ENCODE measurements at places on chromosomes 11 and 22. TPM values are rescaled to one million over a fixed set of nuclear protein-coding genes. Genes with fewer than 3 reads are reported as not detected.
A peak's percentile ranks its signal among the peaks of the same experiment; 100 is the strongest.

- DNase-seq, result no peak
Measured at GRCh38 chr22:49368976-49369725, 458.5 kb downstream of the BRD1 start.

Gene LRRN4CL
- total RNA-seq, result 1.8 TPM

DNA sequence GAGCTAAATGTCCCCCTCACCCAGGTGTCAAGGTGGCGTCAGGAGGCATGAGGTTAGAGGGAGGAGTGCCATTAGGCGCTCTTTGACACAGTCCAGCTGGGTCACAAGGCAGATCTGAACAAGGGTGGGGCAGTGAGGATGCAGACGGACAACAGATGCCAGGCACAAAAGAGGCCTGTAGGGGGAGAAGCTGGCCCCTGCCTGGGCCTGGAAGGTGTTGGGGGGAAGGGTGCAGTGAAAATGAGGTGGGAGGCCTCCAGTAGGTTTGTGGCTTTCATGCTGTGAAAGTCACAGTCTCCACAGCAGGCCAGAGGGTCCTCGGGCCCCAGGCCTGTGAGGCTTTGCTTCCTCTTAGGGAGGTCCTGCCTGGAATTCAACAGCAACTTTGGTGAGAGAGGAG lies 85.0 kb upstream of the PLET1 start:
- DNase-seq, result peak; percentile 31

DNA sequence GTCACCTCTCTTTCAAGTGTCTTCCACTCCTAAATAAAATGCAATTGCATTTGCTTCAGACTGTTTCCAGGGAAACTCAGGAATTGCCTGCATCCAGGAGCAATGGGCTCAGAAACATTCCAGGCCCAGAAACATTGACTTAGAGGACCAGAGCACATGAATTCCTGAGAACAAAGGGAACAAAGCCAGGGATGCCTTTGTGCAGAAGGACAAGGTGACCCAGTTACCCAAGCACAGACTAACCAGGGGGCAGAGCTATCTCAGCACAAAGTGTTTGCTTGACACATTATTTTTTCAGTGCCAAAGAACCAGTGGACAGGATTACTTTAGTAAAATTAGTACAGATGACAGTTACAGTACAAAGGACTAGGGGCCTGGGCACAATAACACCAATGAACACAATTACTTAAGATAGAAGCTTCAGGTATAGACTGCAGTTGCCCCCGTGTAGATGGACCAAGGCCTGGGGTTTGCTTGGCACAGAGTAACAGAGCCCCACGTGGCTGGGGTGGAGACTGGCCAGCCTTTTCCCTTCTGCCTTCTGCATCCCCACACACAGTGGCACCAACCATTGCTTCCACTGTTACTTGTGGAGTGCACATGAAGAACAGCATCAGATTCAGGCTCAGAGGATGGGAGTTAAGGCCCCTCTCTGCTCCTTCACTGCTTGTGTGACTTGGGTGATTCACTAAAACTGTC lies 500.8 kb downstream of the INSC start:
- DNase-seq, result no peak
